Epithelial cell of prostate (primary cell): ENCODE measurements at places on chromosomes 4 and X.

DNA sequence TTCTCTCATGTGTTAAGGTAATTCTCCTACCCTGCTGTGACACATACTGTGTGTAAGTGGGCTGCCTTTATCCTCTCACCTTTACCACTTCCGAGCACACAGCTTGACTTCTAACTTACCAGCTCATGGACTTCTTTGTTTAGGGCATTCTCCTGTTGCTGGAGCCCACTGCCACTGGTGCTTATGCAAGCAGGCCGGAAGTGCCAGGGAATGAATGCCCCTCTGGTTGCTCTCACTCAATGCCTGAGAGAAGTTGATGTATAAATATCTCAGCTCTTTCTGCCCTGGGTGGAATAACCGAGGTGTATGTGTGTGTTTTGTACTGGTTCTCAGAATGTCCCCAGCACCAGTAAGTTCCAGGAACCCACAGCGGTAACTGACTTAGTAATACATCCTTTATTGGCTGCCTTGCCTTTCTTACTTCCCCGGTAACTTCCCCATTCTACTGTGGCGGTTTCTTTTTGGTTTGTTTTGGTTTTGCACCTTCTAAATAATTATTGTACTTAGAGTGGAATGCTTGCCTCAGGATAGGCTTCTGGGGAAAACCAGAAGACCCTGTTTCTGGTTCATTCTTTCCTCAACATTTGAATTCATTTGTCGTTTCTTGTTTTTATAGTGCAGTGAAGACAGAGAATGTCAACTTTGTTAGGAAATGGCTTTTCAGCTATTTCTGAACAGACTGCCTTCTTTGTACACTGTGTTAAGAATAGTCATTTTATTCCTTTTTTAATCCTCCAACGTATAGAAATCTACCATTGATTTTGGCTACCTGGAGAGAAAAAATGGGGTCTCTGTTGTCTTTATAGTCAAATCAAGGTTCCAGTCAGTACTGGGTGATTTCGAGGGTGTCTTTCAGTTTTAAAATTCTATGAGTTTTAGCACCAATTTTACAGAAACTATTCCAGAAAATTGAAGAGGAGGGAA is 45.4 kb downstream of the CXorf58 start:
- no peak for DNase-seq

GRCh38 chr4:26028793-26029567 is 115.0 kb downstream of the SMIM20 start:
- no peak for DNase-seq

DNA sequence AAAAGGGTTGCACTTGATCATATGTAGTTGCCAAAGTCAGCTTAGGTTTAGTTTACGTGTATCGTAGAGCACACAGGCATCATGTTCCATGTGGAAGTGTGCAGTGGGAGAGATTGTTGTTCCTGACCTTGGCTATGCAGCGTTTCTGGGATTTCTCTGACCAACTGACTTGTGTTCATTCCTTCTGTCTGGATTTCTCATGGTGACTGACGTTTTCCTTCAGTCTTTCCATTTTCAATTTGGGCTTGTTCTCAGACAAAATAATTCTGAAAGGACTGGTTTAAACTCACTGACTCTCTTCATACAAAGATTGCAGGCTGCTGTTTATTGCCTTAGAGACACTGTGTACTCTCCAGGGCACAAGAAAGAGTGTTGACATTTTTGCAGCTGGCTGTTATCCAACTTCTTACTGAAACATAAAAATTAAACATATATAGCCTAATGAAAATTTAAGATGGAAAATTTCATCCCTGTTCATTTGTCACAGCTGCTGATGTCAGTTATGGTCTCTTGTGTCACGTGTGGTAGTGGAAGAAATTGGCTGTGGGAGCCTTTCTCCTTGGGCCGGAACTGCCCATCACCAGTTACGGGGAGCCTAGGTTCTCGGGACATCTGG is 95.4 kb downstream of the TNIP2 start:
- no peak for DNase-seq

GRCh38 chrX:143994206-143994605 is 110.3 kb downstream of the UBE2NL start:
- peak; percentile 3 for DNase-seq

DNA sequence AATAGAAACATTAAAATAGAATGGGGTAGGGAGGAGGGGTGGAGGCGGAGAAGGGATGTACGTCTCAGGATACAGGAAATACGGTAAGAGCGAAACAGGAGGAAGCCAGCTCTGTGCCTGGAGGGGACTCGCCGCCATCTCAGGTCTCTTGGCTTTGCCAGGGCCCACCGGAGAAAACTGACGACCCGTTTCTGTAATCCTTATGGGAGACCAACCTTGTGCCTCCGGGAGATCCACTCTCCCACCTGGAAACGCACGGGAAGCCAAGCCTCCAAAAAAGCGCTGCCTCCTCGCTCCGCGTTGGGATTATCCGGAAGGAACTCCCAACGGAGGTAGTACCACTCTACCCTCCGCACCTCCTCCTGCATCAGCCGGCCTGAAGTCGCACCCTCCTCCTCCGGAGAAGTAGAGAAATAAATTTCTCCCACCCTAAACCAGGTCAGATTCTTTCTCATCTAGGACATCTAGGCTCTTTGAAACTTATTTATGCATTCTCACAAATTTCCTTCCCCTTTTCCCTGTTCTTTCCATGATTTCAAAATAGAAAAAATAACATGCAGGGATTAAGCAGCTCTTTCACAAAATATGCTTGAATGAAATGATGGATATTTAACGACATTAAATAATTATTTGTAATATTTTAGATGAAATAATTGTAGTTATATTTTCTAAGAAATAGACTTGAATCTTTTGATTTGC is at the start of gene NBDY:
TSS of gene NBDY (plus strand) at position 92 of the 699 bp plus-strand sequence. CDS start at position 203, 111 bp downstream.
- no peak for DNase-seq

DNA sequence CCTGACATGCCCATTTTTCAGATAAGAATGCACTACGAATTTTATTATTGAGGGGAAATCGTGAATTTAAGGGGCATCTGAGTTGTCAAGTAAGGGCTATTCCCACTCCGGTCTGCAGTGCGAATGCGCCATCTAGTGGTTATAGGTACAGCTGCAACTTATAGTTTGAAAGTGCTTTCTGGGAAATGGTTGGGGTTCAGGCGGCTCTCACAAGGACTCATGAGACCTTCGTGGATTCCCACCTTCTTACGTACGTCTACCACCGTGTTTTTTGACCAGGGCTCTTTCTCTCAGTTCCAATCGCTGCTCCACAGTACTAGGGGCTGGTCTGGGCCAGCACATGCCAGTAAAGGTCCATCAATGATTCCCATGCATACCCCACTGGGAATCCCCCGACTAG is 12.3 kb downstream of the MSL3 start:
- no peak for DNase-seq

DNA sequence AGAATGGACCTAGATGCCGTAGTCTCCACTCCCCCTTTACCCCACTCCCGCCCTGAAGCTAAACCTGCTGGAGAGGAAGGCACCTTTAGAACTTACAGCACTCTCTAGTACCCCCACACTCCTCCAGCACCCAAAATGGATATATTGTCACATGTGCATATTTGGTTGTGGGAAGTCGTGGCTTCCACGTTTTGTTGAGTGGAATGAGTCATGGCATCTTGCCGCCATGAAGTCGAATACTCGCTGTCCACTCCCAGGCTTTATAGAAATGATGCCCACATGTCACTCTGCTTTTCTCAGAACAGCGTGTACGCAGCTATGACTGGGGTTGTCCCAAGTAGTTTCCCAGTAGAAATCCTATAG is 545 bp downstream of the ABCE1 start:
- DNase-seq: peak; percentile 14

DNA sequence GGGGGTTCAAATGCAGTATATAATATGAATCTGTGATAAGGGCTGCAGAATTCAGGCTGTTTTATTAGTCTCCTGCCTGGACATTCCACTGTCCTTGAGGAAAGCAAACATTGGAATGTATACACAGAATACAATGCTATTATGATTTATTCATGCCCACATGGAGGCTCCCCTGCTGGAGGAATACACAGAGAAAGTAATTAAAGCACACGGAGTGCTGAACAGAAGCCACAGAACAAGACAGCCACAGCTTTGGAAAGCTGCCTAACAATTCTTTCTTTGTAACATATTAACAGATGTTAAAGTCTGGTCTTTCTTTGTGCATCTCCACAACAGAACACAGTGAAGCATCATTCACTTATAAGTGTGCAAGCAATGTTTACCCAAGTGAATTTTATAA is 155.8 kb downstream of the ARAP2 start:
- DNase-seq: no peak

- no peak for DNase-seq
These were observed 13.0 kb downstream of the TRAPPC2 start for GRCh38 chrX:13721371-13721770.

DNA sequence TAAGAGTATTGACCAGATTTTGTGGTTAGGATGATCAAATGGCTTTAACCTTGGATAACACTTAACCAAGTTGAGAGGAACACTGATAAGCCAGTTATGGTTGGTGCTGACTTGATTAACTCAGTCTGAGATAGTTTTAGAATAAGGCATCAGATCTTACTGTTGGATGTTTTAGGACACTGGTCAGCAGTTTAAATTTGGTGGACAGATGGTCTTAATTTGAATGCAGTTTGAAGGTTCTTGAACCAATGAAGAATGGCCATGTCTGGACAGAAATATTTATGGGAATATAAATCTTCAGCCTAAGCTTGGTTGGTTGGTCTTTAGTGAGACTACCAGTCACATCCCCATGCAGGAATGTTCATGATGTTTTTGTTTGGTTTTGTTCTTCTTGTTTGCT is 2.6 kb upstream of the GIMD1 start:
- DNase-seq: no peak

DNA sequence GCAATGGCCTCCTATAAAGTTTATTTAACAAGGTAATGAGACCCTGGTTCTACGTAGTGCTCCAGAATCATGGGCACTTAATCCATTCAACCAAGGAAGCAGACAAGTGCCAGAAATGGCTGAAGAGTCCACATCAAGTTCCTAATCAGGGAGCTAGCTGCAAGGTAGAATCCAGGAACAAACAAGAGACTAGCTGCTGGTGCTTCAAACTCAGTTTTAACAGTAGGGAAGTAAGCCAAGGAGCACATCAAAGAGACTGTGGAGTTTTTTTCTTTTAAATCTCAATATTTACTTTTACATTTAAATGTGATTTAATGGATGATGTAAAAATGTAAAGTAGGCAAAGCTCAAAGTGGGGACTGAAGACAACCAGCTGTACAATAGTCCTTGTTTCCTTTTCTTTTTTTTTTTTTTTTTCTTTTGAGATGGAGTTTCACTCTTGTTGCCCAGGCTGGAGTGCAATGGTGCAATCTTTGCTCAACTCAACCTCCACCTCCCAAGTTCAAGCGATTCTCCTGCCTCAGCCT is 630.4 kb downstream of the CCSER1 start:
- no peak for DNase-seq

DNA sequence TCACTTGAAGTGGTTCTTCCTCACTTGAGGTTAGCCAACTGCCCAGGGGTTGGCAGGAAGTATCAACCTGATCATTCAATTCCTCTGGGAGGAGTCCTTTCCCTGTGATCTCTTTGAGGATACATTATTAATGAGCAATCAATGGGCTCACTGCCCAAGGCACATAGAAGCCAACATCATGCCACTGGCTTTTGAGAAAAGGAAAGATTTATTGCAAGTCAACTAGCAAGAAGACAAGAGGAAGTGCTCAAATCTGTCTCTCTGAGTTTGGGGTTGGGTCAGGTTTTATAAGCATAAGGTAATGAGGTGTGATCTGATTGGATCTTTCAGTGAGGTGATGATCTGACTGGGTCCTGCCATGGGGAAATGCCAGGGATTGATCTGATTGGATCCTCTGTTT is 39.6 kb downstream of the FGFBP1 start:
- DNase-seq: peak; percentile 70
